ENCODE measurements at places on chromosomes 1 and 21.

GRCh38 chr1:25564777-25565574 is 21.6 kb downstream of the LDLRAP1 start:
- DNase-seq = no peak

GRCh38 chr1:32918179-32918578 is 17.0 kb upstream of the TMEM54 start:
- no peak for DNase-seq

DNA sequence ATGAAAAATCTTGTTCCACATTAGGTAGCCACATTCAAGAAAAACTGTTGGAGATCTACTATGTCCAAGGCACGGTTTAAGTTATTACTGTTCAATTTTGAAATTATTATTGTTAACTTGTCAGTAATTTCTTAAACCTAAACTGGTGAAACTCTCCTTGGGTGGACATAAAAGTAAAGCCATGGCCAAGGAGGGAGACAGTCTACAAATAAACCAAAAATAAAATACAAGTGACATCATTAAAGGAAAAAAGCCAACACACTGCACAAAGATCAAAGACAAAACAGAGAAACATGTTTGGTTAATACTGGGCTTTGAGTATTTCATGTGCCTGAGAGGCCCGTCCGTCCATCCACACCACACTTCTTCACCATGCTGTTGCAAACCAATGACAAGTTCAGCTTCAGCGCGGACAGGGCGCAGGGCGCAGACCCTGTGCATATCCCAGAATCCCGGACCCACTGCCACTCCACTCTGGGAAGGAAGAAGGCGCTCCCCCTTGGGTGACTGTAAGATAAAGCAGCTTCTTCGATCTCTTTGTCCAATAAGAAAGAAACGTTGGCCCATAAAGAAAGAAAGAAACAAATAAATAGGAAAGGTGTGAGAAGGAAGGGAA is 918 bp upstream of the RASAL2 start:
- no peak for DNase-seq

DNA sequence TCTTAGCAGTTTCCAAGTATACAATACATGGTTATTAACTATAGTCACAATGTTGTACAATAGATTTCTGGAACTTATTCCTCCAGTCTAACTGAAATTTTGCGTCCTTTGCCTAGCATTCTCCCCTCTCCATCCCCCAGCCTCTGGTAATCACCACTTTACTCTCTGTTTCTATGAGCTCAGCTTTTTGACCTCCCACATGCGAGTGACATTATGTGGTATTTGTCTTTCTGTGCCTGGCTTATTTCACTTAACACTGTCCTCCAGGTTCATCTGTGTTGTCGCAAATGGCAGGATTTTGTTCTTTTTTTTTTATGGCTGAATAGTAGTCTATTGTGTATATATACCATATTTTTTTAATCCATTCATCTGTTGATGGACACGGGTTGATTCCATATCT is 43.9 kb upstream of the CD101 start:
- DNase-seq = no peak

DNA sequence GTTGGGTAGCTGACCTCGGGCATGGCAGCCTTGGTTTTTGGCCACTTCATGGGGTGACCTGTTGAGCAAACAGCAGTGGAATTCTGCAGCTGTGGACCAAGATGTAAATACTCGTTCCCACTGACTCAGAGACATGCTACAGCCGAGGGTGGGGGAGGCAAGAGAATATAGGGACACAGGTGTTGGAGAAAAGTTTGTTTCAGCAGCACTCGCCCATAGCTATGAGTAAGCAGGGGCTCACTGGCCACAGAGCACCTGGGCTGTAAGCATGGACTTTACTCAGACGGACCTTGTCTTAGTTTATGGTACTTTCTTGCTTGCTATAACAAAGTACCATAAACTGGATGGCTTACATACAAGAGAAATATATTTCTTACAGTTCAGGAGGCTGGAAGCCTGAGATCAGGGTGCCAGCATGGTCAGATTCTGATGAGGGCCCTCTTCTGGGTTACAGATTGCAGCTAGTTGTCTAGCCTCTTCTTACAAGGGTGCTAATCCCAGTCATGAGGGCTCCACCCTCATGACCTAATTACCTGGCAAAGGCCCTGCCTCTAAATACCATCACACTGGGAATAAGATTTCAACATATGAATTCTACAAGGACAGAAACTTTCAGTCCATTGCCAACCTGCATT is 437.2 kb upstream of the DAB1 start:
- no peak for DNase-seq

GRCh38 chr1:39165049-39165448 is 39.4 kb upstream of the MACF1 start:
- peak; percentile 94 for DNase-seq

GRCh38 chr1:18895317-18895716 is 7.0 kb downstream of the ALDH4A1 start:
- DNase-seq = no peak

DNA sequence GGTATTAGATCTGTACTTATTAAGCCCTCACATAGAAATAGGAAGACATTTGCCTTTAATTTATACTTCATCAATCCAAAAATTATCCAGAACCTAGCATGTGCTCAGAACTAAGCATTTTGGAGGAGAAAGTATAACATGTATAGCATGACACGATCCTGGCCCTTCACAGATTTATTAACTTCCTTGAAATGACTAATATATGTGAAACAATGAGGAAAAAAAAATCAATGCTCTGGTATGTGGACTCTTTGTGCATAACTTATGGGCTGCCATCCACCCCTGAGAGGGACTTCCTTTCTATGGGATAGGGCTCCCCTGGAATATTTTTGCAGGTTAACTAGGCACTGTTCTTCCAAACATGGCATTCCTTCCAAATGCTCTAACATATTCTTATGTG is 36.6 kb downstream of the CCDC185 start:
- DNase-seq = no peak

DNA sequence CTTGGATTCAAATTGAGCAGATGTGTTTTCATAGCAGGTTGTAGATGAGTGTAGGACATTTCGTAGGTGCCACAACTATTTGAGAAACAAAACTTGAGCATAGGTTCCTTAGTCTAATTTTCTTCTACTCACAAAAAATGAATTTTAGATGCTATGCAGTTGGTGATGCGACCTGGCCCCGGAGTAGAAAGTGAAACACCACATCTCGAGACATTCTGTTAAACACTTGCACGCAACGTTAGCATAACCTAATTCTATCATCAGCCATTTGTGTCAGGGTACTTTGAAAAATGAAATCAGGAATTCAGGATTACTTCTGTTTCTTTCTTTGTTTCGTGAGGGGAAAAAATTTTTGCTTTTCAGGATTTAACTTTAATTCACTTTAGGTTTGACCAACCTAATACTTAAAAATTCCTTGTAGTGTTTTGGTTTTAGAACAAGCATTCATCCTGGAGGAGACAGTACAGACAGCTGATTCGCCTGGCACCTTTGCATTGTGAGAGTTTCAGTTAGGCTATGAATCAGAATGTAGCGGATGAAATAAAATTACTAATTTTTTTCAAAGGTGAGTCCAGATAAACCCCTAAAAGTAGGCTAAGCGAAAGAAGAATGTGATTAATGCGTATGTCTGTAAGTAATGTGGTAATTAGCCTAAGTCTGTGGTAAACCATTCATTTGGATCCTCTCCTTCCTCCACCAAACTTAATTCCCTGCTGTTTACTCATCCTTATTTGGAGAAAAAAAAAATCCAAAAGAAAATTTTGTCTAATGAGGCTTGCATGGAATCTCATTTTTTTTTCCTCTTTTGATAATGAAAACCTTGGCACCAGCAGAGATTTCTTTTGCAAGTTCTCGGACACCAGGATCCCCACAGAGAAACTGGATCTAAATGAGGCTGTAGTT is 44.9 kb downstream of the MAP3K21 start:
- no peak for DNase-seq

DNA sequence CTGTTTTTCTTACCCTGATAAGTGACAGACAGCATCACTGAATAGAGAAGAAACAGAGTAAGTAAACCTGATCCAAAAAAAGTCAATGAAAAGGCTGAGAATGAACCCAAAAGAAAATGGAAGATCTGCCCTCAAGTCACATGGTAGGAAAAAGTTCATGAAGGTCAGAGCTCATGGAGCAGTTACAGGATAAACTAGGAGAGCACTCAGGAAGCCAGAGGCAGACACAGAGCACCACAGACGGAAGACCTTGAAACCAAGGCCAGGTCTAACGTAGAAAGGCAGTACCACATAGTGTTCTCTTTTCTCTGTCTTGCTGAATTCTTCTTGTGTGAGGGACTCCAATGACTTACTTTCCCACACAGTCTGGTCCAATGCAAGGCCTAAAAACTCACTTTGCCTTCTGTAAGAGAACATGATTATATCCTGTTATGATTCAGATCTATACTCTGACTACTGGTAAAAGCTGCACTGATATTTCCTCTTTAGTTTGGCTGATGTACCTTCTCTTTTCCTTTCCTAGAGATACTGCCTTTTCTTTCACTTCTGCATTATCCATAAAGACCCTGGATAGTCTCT is 40.8 kb downstream of the RTCA start:
- DNase-seq = no peak

- DNase-seq = peak; percentile 66
Measured at GRCh38 chr1:113998361-113998760, 19.1 kb downstream of the OLFML3 start.

DNA sequence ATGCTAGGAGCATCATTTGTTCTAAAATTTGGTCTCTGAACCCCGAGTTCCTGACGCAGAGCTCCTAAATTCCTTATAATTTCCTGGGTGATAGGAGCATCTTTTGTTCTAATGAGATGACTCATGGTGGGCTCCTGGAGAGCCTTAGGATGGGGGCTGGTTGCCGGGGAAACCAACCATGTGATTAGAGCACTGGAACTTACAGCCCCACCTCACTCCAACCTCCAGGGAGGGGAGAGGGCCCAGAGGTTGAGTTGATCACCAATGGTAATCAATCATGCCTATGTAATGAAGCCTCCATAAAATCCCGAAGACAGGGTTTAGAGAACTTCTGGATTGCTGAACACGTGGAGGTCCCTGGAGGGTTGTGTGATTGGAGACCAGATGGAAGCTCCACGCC is 7.7 kb downstream of the SHISAL2A start:
- no peak for DNase-seq

DNA sequence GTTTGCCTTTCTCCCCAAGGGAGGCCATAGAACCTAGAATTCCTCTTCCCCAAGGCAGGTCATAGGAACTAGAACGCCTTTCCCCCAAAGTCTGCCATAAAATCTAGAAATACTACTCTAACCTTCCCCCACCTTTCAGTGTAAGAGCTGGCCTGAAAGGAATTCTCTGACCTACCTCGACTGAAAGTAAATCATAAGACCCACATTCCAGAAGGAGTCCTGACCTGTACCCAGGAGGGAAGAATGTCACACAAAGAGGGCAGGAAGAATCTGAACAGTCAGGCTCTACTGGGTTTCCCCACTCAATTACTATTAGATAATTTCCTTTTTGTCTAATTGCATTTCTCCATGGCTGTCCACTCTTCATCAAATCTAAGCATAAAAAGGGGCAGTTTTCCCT is 5.7 kb upstream of the ATG4C start:
- DNase-seq = no peak

DNA sequence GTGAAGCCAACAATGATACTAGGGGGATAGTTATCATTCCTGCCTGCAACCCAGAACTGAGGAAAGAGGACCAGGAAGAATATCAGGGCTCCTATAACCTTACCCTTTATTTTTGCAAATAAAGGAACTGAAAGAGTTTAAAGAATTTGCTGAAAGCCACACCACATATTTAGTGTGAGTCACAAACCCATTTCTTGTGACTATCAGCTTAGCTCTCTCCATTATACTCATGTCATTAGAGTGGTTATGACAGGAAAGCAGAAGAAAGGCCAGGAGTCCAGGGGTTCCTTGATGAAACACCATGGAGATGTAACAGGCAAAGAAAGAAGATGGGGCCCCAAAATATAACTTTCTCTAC is 141.1 kb upstream of the SAMSN1 start:
- DNase-seq = no peak

DNA sequence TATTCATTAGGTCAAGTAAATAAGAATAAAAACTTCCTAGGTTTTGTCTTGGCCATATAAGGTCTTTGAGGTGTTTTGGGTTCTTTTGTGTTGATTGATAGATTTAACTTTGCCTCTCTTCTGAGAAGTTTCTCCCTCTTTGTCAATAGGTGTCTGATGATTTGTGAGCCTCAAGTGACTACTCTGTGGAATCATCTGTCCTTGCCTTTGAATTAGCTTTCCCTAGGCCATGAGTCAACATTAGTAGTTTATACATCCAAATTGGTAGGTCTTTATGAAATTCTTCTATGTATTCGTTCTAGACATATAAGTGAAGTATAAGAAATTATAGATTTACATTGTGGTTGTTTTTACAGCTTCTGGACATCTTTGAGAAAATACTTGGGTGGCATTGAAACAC is 864.4 kb downstream of the USP25 start:
- no peak for DNase-seq

- no peak for DNase-seq
Measured at GRCh38 chr1:44101328-44101727, 17.3 kb upstream of the KLF17 start.

GRCh38 chr1:149846593-149847466 is 52.5 kb upstream of the BOLA1 start:
- DNase-seq = no peak

DNA sequence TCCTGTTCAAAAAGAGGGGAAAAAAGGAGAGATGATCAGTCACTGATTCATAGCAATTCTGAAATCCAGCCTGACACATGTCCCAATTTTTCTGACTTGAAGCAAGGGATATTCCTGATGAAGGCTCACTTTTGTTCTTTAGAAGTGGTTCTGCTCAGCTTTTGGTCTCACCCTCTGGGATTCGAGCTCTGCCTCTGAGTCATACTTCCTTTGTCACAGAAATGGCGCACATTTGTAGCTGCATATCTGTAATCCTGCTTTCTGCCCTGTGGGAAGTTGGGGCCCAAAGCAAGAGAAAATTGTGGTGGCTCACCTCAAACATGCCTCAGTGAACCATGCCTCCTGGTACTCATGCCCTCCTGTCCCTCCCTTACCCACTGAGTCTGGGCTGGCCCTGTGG is 22.3 kb upstream of the FAM78B start:
- DNase-seq = no peak

- no peak for DNase-seq
Measured at GRCh38 chr1:89667691-89668090, 34.8 kb downstream of the LRRC8C start.

DNA sequence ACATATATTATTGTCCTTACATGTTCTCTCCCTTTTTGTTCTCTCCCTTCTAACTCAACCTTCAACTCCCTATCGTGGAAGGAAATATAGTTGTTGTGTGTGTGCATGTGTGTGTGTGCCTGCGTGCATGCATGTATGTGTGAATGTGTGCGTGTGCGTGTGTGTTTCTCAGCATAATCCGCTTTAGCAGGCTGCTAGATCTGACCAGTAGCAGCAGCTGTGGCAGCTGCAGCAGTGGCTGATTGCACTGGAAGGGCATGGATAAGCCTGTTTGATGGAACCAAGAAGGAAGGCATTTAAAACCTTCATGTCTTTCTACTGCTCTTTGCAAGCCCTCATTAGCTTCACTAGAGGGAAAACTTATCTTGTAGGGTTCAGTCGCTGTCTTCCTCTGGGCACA is 65.6 kb upstream of the IRF2BP2 start:
- no peak for DNase-seq

DNA sequence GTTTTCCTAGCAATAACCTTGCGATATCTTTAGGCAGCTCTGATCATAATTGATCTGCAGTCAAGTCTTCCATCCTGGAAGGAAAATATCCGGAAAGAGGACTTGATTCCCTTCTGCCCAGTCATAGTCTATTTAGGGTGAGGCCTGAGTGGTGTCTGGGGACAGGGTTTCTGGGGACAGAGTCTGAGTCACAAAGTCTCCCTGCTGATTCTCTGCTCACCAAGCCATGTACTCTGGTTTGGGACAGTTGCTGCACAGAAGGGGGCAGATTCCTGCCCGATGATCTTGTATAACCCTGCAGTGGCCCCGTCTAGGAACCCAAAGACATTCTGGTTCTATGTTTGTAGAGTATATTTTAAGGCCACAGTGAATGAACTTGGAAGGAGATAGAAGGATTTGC is 178.8 kb downstream of the KCNJ6 start:
- DNase-seq = no peak
